ENCODE measurements at places on chromosomes 6 and 20.

- peak; percentile 66 for DNase-seq
Measured at GRCh38 chr6:163460307-163460782, 45.8 kb downstream of the QKI start.

DNA sequence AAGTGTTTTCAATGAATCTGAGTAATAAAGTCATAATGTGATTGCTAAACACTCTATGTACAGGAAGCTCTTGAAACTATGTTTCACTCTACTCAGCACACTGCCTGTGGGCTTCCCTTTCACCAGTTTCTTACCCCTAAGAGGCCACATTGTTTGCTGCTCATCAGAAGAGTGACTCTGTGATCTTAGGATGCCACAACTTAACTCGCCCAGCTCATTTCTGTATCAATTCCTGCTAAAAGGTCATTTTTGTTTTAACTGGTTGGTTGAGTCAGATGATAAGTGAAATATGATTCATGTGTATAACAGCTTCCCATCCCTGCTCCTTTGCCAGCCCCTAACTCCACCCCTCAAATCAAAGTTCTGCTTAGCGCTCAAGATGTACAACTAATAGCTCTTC is 9.8 kb upstream of the NDUFAF4 start:
- DNase-seq, result peak; percentile 18

GRCh38 chr20:12790859-12791258 is 217.9 kb upstream of the SPTLC3 start:
- no peak for DNase-seq

DNA sequence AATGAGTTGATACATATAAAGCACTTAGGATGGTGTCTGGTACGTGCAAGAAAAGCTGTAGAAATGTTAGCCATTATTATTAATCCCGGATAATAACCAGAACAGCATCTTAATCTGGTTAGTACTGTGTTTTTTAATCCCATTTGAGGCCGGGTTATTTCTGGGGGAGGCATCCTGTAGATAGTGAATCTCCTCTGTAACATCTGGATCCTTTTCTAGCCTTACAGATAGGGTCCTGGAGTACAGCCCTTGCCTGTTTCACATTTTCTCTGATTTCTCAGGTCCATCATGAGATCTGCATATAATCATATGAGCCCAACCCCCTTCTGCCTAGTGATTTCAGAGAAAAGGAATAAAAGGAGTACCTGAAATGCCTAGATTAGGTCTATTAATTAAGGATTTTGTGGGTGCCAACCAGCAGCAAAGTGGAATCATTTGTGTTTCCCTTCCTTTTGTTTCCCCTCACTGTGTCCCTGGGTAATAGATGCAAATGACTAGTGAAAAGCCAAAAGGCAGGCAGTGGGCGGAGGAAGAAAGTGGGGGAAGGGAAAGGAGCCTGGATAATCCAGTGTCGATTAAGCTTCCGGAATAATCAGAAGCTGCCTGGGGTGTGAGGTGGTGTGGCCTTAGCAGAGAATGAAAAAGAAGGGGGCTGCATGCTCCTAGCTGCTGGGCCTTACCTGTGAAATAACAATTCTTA is 88.9 kb downstream of the SOBP start:
- DNase-seq, result no peak

GRCh38 chr20:32623667-32624157 is 38.6 kb upstream of the NOL4L start:
- DNase-seq, result no peak

- peak; percentile 48 for DNase-seq
Measured at GRCh38 chr6:136526196-136526930, 23.9 kb downstream of the MAP7 start.

- DNase-seq, result peak; percentile 16
Measured at GRCh38 chr20:37859406-37860171, 43.3 kb upstream of the VSTM2L start.

DNA sequence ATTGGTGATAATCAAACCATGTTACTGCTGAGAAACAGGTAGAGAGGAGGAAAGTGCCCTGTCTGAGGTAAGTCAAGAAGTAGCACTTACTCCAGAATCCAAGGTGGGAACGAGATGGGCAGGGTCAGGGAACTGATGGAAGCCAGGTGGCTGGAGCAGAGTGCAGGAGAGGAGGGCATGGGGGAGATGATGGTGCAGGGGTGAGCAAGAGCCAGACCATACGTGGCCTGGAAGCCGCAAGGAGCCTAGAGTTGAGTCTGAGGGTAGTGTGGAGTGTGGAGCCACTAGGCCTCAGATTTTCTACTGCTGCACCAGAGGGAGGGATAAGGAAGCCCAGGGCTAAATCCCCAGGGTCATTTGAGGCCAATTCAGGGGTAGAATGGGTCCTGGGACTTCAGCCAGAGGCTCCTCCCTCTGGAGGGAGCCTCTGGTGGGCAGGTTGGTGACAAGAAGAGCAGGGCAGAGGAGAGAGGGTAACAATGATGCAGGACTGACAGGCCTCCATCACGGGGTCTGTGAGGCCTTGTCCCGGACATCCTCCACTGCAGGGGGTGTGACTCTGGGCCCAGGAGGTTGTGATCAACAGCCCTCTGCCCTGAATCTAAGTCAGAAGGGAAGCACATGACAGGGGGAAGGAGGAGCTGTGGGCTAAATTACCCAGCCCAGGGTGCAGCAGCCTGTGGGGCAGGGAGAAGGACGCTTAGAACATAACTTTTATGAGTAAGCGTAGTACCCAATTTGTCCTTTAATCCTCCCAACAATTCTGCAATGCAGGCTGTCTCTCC is 28.7 kb downstream of the COX4I2 start:
- DNase-seq, result peak; percentile 73

DNA sequence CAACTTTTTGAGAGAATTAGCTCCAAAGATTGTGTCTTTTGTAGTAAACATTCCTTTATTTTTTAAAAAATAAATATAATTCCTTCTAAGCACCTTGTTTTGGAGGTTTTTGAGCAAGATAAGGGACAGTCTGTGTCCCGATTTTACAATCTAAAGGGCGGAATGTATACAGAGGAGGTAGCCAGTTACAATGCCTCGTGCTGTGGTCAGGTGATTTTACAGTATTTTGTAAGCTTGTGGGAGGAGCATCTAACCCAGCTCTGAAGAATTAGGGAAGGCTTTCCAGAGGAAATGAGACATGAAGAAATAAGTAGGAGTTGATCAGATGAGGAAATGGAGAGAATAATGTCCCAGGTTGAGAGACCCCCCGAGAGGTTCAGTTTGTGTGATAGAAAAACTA is 1.3 kb downstream of the HINT3 start:
- DNase-seq, result peak; percentile 88

DNA sequence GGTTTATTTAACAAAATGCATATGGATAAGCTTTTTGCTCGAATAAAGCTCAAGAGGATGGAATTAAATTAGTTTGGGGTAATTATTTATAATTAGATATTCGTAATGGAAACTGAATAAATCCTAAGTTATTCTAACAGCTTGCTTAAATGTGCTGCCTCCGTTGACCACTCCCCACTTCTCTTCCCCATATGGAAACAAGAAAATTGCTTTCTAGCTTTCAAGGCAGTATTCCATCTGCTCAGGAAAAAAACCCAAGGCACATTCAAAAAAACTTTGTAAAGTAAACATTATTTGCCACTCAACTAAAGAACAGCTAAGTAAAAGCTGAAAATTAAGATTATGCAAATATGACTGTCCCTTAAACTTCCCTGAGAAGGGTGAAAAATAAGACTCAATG is 369.2 kb downstream of the HAO1 start:
- no peak for DNase-seq

- DNase-seq, result no peak
Measured at GRCh38 chr6:100276311-100277057, 188.2 kb downstream of the SIM1 start.

- no peak for DNase-seq
Measured at GRCh38 chr6:40907198-40907701, 131.8 kb downstream of the UNC5CL start.

DNA sequence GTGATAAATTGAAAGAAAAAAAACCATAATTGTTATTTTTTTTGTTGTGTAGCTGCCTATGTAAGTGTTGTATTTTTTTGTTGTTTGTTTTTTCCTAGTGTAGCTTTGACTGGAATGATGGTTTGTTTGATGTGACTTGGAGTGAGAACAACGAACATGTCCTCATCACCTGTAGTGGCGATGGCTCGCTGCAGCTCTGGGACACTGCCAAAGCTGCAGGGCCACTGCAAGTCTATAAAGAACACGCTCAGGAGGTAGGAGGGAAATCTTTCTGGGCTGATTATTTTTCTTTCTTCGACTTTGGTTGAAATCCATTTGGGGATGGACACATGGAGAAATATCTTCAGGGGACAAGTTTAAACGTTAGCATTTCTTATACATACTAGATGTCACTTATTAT is 3.8 kb downstream of the PEX7 start:
- DNase-seq, result no peak

DNA sequence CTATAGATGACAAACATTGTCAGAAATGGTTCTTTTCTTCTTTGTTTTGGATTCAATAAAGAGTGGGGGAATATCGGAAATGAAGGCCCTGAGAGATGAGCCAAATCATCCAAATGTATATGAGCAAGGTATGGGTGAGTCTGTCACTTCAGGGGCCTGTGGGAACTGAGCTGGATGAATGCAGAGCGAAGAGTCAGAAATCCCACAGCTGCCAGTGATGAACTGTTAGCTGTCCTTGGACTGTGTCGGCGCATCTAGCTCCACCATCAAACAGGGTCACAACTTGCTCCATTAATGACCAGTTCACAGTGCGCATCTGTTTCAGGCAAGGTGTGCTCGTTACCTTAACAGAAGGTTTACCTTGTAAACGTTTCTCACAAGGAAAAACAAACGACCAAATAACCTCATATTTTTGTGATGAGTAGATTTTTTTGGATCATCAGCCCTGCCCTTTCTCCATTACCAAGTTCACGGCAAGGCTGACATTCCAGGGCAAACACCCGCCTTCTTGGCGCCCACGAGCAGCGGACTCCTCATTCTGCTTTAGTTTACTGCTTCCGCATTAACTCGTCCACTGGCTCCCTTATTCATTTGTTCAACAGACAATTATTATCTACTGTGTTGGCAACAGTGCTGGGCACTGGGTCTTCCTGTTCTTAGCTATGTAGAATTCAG is 15.0 kb upstream of the CCN6 start:
- DNase-seq, result no peak

DNA sequence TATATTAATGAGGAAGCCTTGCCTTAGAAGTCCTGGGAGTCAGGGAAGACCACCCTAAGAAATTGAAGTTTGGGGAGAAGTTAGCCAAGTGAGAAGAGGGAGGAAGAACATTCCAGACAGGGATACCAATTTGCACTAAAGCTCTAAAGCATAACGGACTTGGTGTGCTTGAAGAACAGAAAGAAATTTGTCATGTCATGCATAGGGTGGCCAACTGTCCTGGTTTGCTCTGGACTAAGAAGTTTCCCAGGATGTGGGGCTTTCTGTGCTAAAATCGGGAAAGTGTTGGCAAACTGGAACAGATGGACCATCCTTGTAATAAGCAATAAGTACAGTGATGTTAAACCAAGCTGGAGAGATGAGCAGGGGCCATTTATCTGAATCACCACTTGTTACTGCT is 217.6 kb downstream of the ZNF217 start:
- DNase-seq, result no peak

DNA sequence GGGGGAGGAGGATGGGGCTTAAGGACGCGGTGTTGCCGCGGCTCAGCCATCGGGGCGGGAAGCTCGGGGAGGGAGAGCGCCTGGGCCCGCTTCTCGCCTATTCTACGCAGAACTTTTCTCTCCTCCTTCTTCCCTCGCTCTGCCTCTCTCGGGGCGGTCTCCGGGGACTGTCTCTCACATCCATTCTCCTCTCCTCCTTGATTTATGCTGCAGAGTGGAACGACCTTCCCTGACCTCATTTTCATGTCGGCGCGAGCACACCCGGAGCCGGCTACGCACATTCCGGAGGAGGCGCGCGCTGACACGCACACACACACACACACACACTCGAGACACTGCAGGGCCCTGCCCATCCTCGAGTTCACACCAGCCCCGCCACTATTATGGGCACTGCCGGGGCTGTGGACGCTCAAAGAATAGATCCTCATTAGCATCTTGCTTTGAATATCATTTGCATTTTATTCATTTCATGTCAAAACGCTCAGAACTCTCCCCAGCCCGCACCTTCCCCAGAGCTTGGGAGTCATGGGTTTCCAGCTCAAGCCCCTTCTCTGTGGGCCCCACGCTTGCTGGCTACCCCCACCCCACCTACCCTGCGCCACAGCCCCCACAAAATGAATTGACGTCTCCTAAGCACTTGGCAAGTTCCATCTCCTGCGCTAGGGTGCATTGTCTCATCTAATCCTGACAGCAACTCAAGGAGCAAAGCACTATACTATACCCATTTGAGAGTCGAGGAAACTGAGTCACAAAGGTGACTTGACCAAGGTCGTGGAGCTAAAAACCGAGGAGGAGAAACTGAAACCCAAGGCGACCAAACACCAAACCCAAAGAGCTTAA is 36.8 kb downstream of the NCR2 start:
- DNase-seq, result no peak

GRCh38 chr6:42692137-42692911 is 30.1 kb downstream of the PRPH2 start:
- DNase-seq, result no peak

DNA sequence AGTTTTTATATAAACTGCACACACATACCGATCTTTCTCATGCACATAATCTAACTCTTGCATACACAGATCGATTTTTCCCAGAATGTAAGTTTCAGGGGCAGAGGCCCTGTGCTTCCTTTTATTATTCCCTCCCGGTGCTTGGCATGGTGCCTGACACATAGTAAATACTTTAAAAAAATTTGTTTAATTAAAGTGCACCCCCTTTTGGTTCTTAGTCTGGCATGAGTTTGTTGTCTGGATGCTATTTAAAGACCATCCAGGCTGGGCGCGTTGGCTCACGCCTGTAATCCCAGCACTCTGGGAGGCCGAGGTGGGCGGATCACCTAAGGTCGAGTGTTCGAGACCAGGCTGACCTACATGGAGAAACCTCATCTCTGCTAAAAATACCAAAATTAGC is 5.4 kb upstream of the DEK start:
- DNase-seq, result no peak

DNA sequence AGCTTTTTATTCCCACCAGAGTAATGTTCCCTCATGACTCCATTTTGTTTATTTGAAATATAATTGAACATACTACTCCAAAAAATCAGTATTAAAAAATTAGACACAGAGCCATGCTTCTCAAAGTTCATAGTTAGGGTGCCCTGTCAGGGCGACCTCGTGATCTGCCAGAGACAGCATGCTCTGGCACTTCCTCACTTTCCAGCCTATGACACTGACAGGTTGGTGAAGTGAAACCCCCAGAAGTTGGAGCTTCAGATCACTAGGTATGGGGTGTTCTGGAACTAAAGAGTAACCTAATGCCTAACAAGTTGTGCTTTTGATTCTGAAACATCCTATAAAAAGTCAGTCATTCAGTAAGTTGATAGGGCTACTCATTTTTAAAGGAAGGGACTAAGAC is 93.0 kb downstream of the TBC1D7 start:
- no peak for DNase-seq

GRCh38 chr6:52417675-52418111 is 2.4 kb upstream of the EFHC1 start:
- no peak for DNase-seq

DNA sequence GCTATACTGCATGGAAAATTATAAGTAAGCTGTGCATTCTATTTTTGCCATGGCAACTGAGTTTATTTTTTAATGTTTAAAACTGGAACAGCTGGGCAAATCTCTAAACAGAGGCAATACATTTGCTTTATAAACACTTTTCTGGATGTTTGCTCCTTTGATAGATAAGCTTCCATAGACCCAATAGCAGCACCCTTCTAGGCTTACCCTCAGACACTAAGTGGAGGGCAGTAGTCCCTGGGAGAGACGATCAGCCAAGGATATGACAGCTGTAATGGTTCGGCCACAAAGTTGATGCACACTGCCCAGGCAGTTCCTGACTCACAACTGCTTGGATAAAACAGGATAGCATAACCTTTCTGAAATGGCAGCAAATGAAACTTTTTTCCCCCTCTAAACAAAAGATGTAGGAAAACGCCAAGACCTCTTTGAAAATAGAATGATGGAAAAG is 8.5 kb upstream of the MRPS10 start:
- no peak for DNase-seq

Data from suppressor macrophage treated with lipopolysaccharide for 1 hour (primary cell).